ENCODE measurements at places on chromosomes 5 and 9. TPM values are rescaled to one million over a fixed set of nuclear protein-coding genes. Genes with fewer than 3 reads are reported as not detected.

DIPK1B gene
- total RNA-seq: 10.1 TPM

KCNV2 gene
- total RNA-seq: not detected

CDC25C gene
- total RNA-seq: 10.1 TPM

PFN3 gene
- not detected for total RNA-seq

TAF11L10 gene
- not detected for total RNA-seq

All from A549 treated with CORT108297 at 1 μM for 4 hours (cell line).